ENCODE measurements at places on chromosomes 4 and X.

GRCh38 chr4:41304221-41304620 lies 47.5 kb downstream of the UCHL1 start:
- no peak for DNase-seq

DNA sequence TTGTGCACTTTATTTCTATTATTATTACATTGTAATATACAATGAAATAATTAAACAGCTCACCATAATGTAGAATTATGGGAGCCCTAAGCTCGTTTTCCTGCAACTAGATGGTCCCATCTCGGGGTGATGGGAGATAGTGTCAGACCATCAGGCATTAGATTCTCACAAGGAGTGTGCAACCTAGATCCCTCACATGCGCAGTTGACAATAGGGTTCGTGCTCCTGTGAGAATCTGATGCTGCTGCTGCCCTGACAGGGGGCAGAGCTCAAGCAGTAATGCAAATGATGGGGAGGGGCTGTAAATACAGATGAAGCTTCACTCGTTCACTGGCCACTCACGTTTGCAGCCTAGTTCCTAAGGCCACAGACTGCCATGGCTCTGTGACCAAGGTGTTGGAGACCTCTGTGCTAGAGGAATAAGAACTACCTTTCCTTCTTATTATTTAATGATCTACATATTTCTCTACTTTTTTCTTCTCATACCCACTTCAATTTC lies 492.9 kb upstream of the INTU start:
- no peak for DNase-seq

- DNase-seq = no peak
These were observed 54.0 kb downstream of the SH3BGRL start for GRCh38 chrX:81255876-81256275.

DNA sequence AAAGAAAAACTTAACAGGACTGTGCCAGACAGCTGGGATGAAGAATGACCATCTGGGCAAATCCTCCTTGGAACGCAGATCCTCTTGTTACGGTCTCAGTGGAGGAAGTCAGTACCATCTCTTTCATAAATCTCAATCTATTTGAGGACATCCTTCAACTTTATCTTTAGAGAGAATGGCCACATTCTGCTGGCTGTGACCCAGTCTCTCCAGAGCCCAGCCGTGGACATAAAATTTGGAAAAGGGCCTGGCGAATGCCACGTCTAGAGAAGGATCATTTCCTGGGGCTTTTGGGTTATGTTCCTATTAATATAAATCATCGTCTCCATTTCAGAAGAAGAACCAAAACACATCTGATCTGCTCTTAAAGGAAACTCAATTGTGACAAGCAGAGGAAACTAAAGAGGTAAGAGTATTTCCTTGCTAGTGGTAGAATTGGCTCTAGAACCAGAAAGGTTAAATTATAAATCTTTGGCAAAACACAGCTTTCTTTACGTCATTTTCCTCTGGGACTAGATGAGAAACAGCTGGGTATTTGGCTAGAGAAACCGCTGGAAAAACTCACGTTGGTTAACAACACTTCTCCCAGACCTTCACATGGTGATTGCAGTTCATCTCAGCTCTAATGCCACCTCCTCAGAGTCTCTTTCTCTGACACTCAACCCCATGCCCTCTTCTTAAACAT lies 164.7 kb downstream of the CHIC2 start:
- DNase-seq = no peak

DNA sequence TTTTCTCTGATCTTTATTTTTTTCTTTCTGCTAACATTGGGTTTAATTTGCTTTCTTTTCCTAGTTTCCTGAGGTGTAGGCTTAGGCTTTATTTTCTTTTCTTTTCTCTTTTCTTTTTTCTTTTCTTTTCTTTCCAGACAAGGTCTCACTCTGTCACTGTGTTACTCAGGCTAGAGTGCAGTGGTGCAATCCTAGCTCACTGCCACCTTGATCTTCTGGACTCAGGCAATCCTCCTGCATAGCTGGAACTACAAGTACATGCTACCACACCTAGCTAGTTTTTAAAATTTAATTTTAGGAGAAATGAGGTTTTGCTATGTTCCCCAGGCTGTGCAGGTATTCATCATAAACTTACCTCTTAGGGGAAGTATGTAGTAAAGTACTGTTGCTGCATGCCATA lies 197.8 kb upstream of the ANKRD50 start:
- DNase-seq = no peak

- no peak for DNase-seq
These were observed 227.9 kb upstream of the PITX2 start for GRCh38 chr4:110850461-110851442.

DNA sequence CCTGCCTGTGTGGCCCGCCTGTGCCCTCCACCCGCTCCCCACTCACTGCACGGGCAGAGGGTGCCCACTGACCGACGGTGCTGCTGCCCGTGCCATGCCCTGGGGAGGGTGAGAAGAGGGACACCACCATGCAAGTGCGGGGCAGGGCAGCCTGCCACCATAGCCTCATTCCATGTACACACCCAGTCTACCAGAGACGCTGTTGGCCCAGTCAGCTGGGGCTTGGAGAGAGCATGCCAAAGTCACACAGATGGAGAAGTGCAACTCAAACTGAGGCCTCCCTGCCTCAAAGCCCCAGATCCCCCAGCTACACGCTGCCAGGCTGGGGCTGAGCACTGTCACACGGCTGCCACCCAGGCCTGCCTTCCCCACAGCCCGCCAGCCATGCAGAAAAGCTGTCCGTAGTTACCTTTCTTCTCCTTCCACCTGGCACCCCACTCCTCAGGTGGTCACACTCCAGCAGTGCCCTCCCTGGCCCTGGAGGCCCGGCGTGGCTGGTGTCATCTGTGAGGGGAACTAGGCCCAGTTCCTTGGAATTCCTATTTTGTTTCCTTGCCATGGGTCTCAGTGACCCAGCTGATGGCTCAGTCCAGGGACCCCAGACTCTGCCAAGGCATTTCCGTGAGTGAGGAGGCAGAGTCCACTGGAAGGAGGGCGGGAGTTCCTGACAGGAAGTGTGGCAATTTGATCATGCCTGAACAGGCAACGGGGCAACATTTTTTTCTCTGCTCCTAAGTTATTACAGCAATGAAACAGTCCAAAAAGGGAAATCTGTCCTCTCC lies at the start of gene SLC2A9:
Gene SLC2A9 (minus strand): TSS at position 627 of the 782 bp plus-strand sequence. CDS start 68 bp downstream, at position 559.
- DNase-seq = no peak

GRCh38 chr4:54800831-54801530 lies 143.2 kb downstream of the KIT start:
- no peak for DNase-seq

DNA sequence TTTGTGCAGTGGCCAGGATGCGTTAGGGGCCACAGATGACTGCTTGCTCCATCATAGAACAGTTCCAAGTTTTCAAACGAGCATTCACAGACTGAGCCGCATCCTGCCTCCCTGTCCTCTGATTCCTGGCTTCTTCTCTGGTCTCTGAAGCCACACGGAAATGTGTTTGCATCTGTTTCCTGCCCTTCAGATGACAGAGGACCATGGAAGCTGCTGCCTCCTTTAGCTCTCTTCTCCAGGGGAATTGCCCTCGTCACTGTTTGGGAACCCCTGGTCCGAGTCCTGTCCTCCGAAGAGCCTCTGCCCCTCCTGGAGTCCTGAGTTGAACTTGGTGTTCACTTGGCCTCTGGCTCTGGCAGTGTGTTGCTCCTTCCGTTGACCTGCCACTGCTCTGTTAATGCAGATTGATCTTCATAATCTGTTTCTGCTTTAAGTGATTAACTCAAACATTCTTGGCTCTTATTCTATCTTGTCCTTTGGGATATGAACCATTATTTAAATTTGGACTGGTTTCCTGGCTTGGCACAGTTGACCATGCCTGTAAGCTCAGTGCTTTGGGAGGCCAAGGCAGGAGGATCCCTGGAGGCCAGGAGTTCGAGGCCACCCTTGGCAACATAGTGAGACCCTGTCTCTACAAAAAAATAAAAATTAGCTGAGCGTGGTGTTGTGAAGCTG lies 96.0 kb downstream of the PTTG2 start:
- no peak for DNase-seq

GRCh38 chr4:168822481-168822880 lies 187.6 kb downstream of the CBR4 start:
- no peak for DNase-seq

DNA sequence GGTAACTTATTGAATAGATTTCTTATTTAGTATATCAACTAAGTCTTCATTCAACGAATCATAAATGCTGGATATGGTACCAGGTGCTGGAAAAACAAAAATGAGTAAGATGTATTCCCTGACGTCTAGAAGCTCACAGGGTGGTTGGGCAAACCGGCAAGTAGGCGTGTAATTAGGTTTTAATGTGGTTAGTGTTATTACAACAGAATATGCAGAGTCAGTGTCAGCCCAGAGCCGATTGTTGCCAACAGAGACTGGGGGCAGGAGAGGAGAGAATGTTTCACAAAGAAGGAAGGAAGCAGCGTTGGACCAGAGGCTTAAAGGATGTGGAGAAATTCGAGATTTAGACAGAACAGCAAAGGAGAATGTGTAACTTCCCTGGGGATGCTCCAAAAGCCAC lies 111.7 kb downstream of the TENM3 start:
- DNase-seq = no peak

- DNase-seq = no peak
These were observed 59.9 kb downstream of the COQ2 start for GRCh38 chr4:83224502-83225197.

GRCh38 chrX:21740329-21741274 lies 17.3 kb downstream of the SMPX start:
- DNase-seq = no peak

- DNase-seq = peak; percentile 93
These were observed at the start of gene RBM3 for GRCh38 chrX:48574270-48575266. RBM3 (plus strand) TSS chrX:48574484; CDS start chrX:48575181, 697 bp downstream.

DNA sequence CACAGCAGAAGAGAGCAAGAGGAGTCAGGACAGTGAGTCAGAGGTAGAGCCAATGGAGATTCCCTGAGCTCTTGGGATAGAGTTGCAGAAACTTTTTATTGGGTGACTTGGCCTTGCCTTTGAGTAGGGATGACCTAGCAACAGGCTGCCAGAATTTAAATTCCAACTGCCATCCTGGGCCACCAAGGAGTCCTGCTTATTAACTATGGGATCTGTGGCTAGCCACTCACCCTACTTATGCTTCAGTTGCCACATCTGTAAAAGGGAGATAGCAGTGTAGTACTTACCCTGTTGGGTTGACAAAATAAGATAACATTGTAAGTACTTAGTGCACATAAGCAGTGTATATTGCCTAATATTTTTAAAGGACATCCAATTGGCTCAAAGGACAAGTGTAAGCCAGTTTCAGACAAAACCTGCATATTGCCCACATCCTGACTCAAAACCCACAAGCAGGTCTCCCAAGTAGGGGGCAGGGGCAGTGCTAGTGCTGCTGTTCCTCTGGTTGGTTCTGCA lies 43.5 kb upstream of the TMEM164 start:
- DNase-seq = peak; percentile 69

- no peak for DNase-seq
These were observed 334.8 kb upstream of the KLF3 start for GRCh38 chr4:38328989-38329729.

DNA sequence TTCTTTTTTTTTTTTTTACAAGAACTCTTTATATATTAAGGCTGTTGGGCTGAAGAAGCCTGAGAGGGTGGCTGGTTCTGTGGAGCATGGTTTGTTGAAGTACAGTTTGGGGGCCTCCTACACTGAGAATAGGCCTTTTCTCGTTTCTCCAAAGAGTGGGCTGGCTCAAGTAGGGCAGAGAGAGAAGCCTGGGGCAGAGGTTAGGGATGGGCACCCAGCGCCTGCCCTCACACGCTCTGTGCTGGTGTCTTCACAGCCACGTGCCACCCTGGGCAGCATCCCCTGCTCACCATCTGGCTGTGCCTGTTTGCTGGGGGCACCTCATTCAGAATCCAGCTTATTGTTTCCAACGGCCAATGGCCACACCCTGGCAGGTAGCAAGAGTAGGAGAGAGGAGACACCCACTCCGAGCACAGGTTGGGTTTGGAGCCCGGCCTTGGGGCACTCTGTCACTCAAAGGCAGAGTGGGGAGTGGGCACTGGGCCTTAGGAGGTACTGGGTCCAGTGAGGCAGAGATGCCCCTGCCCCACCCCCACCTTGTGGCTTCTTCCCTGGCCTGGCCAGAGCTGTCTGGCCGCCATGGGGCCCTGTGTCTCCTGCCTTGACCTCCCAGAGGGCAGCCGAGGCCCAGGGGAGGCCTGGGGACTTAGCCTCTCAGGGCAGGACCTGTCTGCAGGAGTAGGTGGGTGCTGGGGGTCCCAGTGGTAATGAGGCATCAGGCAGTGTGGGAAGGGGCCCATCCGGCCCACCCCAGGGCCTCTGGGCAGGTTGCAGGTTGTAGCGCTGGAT lies 2.9 kb downstream of the MSANTD1 start:
- DNase-seq = no peak

DNA sequence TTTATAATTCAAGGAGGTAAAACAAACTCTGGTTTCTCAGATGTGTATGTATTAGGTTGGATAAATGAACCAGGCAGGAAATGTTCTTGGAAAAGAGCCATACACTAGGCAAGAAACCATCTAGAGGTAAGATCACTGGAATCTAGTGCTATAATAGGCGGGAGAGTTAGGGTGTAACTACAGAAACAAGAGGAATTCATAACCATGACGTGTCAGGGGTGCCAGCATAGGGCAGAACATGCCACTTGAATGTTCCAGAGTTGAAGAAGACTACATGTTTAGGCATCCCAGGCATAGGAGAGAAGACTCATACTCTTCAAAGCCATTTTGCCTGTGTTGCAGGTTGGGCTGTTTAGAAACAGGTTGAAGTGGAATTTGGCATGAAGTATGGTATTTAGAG lies 198.7 kb downstream of the CCNG2 start:
- DNase-seq = no peak

DNA sequence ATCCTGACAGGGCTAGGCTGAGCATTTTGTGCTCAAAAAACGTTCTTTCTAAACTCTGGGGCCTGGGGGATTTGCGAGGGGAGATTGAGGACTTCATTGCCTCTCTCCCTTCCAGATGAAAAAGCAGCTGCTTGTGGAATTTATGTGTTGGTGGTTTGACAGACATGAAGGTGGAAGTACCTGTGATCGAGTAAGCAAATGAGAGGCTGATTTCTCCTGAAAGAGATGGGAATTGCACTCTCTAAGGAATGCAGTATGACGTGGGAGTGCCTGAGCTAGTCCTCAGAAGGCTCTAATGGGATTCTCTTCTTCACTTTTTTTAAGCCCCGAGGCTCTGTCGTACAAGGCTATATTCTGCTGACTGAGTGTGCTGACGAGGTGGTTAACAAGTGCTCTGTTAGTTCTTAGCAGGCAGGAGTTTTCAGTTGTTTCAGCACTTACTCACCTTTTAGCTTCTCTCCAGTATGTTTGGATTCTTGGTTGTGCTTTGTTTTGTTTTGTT lies 426.8 kb upstream of the CNKSR2 start:
- no peak for DNase-seq
